ENCODE measurements at places on chromosomes 3 and 15. TPM values are rescaled to one million over a fixed set of nuclear protein-coding genes. Genes with fewer than 3 reads are reported as not detected.

Gene HIGD1A
- total RNA-seq: 75.1 TPM

Gene CALML4
- total RNA-seq: 2.7 TPM

Gene HTD2
- 8.5 TPM for total RNA-seq

Gene CD200R1
- total RNA-seq: not detected

Gene PXK
- total RNA-seq: 64.4 TPM

Gene C3orf62
- 2.9 TPM for total RNA-seq

Gene ARPP21
- 0.90 TPM for total RNA-seq

Gene HTR3E
- not detected for total RNA-seq

Gene SH2D7
- total RNA-seq: not detected

Gene B4GALT4
- 22.4 TPM for total RNA-seq

Gene CSTA
- total RNA-seq: 15.2 TPM

Gene RASGRP1
- total RNA-seq: 0.09 TPM

Gene SMARCC1
- 42.7 TPM for total RNA-seq

Gene PCLAF
- total RNA-seq: 6.6 TPM

Gene TP63
- 0.18 TPM for total RNA-seq

Gene PCBP4
- total RNA-seq: 33.3 TPM

Gene PLA2G4D
- total RNA-seq: not detected

Gene CHST14
- total RNA-seq: 14.9 TPM

Gene HHATL
- not detected for total RNA-seq

Gene SPATA12
- total RNA-seq: not detected

Gene RNF168
- 35.4 TPM for total RNA-seq

Gene RAD51
- total RNA-seq: 12.1 TPM

Gene SLC22A13
- total RNA-seq: 0.45 TPM

Gene IL5RA
- not detected for total RNA-seq

Gene NXPE3
- 19.7 TPM for total RNA-seq

Gene CD96
- 0.09 TPM for total RNA-seq

Gene ABI3BP
- total RNA-seq: 108 TPM

Gene SST
- not detected for total RNA-seq

Gene KIF23
- 48.6 TPM for total RNA-seq

Gene ZNF774
- 2.3 TPM for total RNA-seq

Gene CNTN4
- total RNA-seq: 0.09 TPM

Gene LSAMP
- total RNA-seq: 10.7 TPM

Gene PAK6
- not detected for total RNA-seq

Gene TMEM158
- 19.3 TPM for total RNA-seq

Gene PLIN1
- total RNA-seq: 0.41 TPM

Gene DTWD1
- total RNA-seq: 12.5 TPM

Gene POPDC2
- total RNA-seq: 1.6 TPM

Gene KLF15
- 3.2 TPM for total RNA-seq

Gene BBX
- 77.8 TPM for total RNA-seq

Gene DUSP7
- 2.9 TPM for total RNA-seq

Gene STAC
- total RNA-seq: 2.1 TPM

Gene IGSF11
- not detected for total RNA-seq

Gene GOLGA8R
- total RNA-seq: 0.33 TPM

Gene MINAR1
- 0.98 TPM for total RNA-seq

Gene BOC
- total RNA-seq: 16.9 TPM

Gene KLHL24
- 56.0 TPM for total RNA-seq

Gene LTK
- total RNA-seq: not detected

Gene IQCH
- total RNA-seq: 0.74 TPM

Gene SNTN
- total RNA-seq: not detected

Gene AADACL2
- total RNA-seq: not detected

Gene SPESP1
- total RNA-seq: 0.98 TPM

Gene SLC28A1
- not detected for total RNA-seq

Gene ARGFX
- not detected for total RNA-seq

Gene VWA5B2
- total RNA-seq: 0.72 TPM
